ENCODE measurements at places on chromosomes 11 and 22. TPM values are rescaled to one million over a fixed set of nuclear protein-coding genes. Genes with fewer than 3 reads are reported as not detected.

Gene THY1
- polyA plus RNA-seq = 42.0 TPM

Gene PARVG
- 3.4 TPM for polyA plus RNA-seq

- no peak for DNase-seq
Measured at GRCh38 chr11:11356842-11357241, 3.8 kb upstream of the CSNK2A3 start.

GRCh38 chr11:129346916-129347315 lies 28.7 kb upstream of the BARX2 start:
- no peak for DNase-seq

- no peak for DNase-seq
Measured at GRCh38 chr22:48644108-48644507, 1183.6 kb downstream of the BRD1 start.

- DNase-seq = peak; percentile 10
Measured at GRCh38 chr11:122920579-122920978, 38.0 kb downstream of the JHY start.

DNA sequence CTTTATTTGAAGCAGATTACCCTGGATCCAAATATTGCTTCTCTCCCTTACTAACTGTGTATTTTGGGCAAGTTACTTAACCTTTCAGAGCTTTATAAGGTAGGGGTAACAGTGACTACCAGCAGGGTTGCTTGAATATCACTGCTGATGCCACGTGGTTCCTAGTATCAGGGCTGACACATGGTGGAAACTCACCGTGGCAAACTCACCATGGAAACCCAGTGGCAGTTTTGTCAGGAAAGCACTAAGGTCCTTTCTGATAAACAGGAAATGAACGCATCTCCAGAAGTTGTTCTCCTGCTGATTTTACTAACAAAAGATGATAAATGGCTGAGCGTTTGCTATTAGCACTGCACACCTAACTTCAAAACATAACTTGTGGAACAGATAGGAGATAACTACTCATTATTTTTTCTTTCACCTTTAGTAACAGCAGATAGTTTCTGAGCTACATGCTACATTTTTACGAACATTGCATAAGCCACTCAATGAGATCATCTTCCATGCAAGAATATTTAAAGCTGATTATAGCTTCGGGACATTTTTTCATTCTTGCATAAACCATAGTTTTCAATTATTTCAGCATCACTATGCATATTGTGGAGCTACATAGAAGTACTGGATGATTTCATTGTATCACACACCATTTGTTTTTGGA lies 59.7 kb upstream of the RAG2 start:
- DNase-seq = no peak

Measured in right lung (tissue), 10 donors.